NCI-H1105 treated with DMSO at 0.1 percent for 48 hours (cell line): ENCODE measurements at places on chromosomes 6 and 20.

DNA sequence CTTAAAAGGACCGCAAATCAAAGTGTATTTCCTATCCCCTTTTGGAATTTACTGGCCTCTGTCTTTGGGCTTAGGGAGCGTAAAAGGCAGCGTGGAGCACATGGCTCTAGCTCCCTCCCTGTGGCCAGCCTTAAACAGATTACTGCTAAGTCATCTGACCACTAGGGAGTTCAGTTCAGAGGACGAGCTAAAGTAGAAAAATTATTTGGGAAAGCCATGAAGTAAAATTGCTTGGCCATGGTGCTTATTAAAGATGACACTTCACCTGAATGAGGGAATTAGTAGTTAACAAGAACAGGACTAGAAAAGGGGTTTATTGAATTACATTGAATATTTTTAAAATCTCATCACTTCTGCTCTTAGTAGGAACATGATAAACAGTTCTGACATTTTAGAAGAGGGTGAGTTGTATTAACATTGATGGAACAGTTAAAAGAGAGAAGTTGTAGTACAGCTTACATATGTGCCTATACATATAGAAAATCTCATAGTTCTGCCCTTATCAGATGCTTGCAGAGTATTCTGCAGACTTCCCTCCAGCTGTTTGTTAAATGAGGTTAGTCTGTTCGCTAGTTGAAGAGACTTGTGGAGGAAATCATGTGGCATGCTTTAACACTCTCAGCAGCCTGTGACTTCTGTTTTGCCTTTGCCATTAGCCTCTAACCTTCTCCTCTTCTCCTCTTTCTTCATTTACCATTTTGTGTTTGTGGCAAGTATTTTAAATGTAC is 31.2 kb upstream of the MAPK13 start:
- no peak for DNase-seq

GRCh38 chr6:163994566-163994965 is 580.0 kb downstream of the QKI start:
- DNase-seq = no peak

- no peak for DNase-seq
Observed at GRCh38 chr6:140567466-140567865, 1193.0 kb upstream of the CITED2 start.

DNA sequence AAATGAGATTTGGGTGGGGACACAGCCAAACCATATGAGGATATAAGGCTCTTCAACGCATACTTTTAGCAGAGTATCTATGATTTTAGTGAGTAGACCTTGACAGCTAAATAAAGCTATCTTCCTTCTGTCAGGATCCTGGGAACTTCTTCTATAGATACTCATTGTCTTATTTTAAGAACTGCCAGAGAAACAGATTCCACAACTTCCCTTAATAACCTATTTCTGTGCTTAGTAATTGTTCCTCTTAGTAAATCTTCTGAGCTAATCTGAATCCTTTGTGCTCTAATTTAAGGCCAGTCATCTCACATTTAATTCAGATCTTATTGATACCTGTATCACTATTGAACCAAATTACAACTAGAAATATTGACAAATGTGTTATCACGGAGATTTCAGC is 64.0 kb upstream of the CEP85L start:
- no peak for DNase-seq

GRCh38 chr6:44731485-44732095 is 344.1 kb downstream of the CDC5L start:
- DNase-seq = no peak

GRCh38 chr6:28817808-28818145 is 106.0 kb downstream of the TRIM27 start:
- no peak for DNase-seq

- DNase-seq = no peak
Observed at GRCh38 chr20:41905199-41905598, 287.0 kb upstream of the CHD6 start.

DNA sequence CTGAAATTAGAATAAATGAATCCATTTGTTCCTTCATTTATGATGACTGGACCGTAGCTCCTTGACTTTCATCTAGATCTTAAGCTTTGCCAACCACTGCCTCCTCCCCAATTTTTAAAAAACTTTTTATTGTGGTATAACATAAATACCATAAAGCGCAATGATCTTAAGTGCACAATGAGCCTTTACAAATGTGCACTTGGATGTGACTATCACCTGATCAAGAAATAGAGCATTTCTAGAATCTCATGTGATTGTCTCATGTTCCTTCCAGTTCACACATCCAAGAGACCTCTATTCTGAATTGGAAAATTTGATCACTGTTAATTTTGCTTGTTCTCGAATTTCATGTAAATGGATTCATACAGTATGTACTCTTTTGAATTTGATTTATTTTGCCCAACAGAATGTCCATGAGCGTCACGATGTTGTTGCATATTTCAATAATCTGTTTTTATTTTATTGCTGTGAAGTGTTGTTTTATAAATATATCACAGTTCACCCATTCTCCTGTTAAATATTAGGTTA is 442.2 kb downstream of the CDKAL1 start:
- no peak for DNase-seq

DNA sequence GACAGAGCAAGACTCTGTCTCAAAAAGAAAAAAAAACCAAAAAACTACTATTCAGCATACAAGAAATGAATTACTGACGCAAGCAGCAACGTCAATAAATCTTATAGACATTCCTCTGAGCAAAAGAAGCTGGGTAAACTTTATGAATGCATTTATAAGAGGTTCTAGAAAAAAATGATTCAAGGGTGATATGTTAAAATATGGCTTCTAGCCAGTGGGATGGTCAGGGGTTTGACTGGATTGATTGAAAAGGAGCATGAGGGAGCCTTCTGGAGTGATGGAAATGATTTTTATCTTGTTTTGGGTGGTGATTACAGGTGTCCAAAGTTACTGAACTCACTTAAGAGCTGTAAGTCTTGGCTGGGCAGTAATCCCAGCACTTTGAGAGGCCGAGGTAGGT is 64.9 kb upstream of the SALL4 start:
- no peak for DNase-seq

GRCh38 chr6:39365281-39366074 is 43.0 kb upstream of the KCNK16 start:
- DNase-seq = no peak

DNA sequence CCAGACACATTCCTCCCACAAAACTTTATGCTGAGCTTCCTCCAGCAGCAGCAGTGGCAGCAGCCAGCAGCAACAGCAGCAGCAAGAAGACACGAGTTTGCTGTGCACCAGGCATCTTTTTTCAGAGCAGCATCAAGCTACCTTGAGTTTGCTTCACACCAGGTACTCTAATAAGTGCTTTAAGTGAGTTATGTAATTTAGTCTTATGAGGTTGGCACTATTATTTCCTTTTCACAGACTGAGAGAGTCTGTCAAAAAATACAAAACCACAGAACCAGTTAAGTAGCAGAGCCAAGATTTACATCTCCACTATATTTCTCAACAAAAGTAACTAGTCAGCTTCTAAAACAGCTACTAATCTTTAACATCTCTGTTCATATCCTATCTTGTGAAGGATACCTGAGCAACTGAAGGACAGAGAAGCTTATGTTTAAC is 23.7 kb downstream of the RANBP9 start:
- DNase-seq = no peak

- no peak for DNase-seq
Observed at GRCh38 chr6:11592294-11592906, 54.9 kb downstream of the TMEM170B start.

- no peak for DNase-seq
Observed at GRCh38 chr20:12715991-12716680, 292.6 kb upstream of the SPTLC3 start.

DNA sequence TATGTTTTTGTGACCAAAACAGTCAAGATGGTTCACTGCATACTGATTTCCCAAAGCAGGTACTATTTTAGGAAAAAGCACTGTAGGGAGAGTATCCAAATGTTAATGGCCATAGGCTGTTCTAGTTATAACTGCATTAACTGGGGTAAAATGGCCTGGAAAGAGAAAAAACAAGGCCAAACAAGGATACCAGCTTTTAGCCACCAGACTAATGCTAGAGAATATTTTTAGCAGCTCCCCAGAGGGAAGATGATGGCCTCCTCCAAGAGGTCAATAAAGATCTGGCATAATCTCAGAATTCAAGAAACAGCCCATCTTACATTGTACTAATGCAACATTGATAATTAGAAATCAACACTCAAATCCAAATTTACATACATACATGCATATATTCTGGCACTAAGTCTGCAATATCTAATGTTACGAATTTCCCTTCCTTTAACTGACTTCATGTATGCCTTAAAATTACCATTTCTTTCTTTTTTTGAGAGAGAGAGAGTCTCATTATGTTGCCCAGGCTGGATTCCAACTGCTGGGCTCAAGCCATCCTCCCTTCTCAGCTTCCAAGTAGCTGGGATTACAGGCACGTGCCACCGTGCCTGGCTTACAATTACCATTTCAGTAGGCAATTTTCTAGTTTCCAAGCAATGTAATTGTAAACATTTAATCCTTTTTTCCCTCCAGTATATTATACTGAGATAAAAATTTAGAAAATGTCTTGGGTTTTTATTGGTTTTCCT is 9.3 kb downstream of the COX7A2 start:
- no peak for DNase-seq

- no peak for DNase-seq
Observed at GRCh38 chr6:155100591-155100990, 105.5 kb downstream of the TIAM2 start.

DNA sequence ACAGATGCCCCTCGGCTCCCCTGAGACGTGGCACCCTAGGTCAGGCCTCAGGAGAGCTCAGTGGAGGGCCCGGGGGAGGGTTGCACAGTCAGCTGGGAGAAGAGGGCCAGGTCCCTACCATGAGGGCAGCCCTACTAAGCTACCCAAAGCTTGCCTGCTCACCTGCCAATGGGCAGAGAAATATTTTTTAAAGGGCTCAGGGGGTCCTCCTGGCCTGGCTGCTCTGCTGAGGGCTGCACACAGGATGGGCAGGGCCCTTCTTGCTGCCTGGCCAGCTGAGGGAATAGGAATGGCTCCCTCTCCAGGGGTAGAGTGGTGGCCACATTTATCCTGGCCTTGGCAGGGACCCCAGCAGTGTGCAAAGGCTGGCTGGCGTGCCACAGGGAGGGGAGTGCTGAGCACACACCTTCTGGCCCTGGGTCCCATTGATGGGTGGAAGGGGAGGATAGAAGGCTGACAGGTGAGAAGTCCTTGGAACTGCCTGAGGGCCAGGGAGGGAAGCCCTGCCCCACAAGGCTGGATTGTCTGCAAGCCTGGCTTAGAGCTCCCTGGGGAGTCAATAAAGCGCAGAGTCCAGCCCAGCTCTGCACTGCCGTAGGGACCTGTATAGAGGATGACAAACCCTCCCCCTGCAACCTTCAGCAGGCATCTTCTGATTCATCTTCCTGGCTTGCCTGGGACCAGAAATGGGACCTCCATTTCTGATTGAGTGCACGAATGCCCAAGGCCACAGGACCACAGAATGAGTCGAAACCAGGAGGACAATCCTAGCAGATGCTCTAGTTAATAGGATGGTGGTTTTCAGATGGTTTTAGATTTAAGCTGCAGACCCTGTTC is 62.1 kb downstream of the NOL4L start:
- peak; percentile 11 for DNase-seq

- DNase-seq = no peak
Observed at GRCh38 chr20:58636396-58636982, 14.6 kb upstream of the STX16 start.

GRCh38 chr6:53982366-53983050 is 128.7 kb upstream of the MLIP start:
- DNase-seq = no peak
